ENCODE measurements at places on chromosomes 7 and 10. TPM values are rescaled to one million over a fixed set of nuclear protein-coding genes. Genes with fewer than 3 reads are reported as not detected.

DNA sequence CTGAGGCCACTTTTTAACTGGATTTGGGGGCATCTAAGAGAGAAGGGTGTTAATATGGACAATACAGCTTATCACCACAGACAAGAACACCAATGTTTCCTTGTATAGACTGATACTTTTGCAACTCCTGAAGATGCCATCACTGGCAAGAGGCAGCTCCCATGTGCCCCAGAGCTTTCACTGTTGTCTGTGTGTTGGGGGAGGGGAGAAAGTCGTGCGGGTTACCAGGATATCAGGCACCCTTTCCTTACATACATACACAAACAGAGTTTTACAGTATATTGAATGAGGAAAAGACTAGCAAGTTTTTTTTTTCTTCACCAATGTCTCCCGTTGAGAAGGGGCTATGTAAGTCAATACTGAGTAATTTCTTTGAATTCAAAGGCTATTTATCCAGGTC, 4.1 kb upstream of the DLX6 start:
- peaks cover 76% of the 10 kb centered on the region for H3K27me3 ChIP-seq
- DNase-seq, result no peak
- H3K4me3 ChIP-seq, result no peak overlapping the region
- no peaks in the 10 kb centered on the region for H3K36me3 ChIP-seq
- peaks cover 29% of the 10 kb centered on the region for H3K4me1 ChIP-seq

GRCh38 chr10:96685306-96685705, 35.0 kb downstream of the PIK3AP1 start:
- no peak overlapping the region for H3K27ac ChIP-seq
- H3K27me3 ChIP-seq, result no peaks in the 10 kb centered on the region
- H3K4me1 ChIP-seq, result peaks cover 10% of the 10 kb centered on the region
- H3K36me3 ChIP-seq, result no peaks in the 10 kb centered on the region
- DNase-seq, result no peak

GRCh38 chr10:50579491-50580261, 44.1 kb downstream of the SGMS1 start:
- no peaks in the 10 kb centered on the region for H3K27me3 ChIP-seq
- H3K4me3 ChIP-seq, result no peak overlapping the region
- H3K27ac ChIP-seq, result no peak overlapping the region
- no peaks in the 10 kb centered on the region for H3K36me3 ChIP-seq
- peaks cover 38% of the 10 kb centered on the region for H3K4me1 ChIP-seq

- H3K4me1 ChIP-seq, result no peaks in the 10 kb centered on the region
- no peaks in the 10 kb centered on the region for H3K27me3 ChIP-seq
- no peak overlapping the region for H3K4me3 ChIP-seq
These were observed 867.1 kb upstream of the PHF14 start for GRCh38 chr7:10106609-10107008.

DNA sequence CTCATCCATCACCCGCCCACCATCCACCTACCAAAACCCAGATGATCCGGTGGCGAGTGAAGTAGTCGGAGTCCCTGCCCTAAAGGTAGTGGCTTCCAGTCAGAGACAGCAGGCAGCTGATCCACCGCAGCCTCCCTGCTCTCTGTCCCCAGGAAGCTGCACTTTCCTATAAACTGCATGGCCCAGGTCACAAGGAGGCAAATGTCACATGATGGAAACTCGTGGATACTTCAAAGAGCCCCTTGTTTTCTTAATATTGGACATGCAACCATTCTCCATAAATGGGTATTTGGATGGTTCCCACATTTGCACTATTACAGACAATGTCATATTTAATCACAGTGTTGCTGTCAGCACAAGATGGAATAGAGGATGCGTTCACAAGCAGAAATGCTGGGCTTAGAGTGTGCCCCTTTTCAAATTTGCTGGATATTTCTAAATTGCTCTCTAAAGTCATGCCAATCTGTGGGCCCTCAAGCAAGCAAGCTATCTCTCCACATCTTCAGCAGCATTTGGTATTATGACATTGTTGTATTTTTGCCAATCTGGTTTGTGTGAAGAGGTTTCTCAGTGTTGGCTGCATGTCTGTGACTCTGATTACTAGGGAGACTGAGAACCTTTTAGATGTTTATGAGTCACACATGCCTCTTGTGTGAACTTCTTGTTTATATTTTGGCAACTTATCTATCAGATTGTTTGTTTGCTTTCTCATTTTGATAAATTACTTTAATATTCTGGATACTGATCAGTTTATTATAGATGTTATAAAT, 822.0 kb downstream of the TNS3 start:
- H3K27me3 ChIP-seq, result no peaks in the 10 kb centered on the region
- H3K36me3 ChIP-seq, result no peaks in the 10 kb centered on the region
- H3K4me1 ChIP-seq, result no peaks in the 10 kb centered on the region
- DNase-seq, result no peak

The GIMAP5 gene
- total RNA-seq, result 46.1 TPM

The SPRN gene
- not detected for total RNA-seq

GRCh38 chr10:131961047-131961776, 20.5 kb downstream of the BNIP3 start:
- H3K27me3 ChIP-seq, result no peaks in the 10 kb centered on the region
- no peak overlapping the region for H3K4me3 ChIP-seq
- no peak overlapping the region for H3K27ac ChIP-seq
- peak; percentile 85 for DNase-seq

The MYL10 gene
- total RNA-seq, result not detected

DNA sequence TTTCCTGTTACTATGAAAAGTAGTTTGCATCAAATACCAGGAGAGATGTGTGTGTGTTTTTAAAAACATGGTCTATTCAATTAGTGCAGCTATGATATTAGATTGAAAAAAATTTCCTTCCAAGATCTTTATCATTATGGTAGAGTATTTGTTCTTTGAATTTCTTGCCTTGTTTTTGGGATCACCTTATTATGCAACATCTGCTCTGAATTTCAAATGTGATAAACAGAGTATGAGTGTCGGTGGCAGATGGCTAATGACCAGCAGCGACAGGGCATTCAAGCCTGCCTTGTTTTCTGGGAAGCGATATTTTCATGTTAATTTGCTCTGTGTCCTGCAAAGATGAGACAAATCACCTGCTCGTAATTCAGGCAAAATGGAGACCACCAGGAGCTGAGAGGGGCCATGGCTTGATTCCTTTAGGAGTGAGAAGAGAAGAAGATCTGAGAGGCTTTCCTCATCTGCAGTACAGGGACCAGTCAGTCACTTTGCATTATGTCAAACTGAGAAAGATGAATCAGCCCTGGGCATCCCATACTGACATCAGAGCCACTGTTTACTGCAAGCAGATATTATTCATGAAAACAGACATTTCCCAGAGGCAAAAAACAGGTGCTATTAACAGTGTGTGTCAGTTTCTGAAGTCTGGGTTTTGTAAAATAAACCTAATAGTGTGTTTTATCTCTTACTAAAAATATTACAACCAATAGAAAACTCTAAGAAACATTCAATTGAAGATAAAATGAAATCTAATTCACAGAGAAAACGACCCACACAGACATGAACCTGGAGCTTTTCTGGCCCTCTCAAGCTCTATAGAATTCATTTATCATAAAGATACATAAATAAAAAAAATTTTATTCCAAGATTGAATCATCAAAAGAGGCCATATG, 67.6 kb downstream of the CDK6 start:
- H3K4me1 ChIP-seq, result peaks cover 7% of the 10 kb centered on the region
- no peaks in the 10 kb centered on the region for H3K36me3 ChIP-seq
- H3K27ac ChIP-seq, result no peak overlapping the region
- no peak for DNase-seq
- no peak overlapping the region for H3K4me3 ChIP-seq
- no peaks in the 10 kb centered on the region for H3K27me3 ChIP-seq

The MALRD1 gene
- total RNA-seq, result 9.6 TPM

DNA sequence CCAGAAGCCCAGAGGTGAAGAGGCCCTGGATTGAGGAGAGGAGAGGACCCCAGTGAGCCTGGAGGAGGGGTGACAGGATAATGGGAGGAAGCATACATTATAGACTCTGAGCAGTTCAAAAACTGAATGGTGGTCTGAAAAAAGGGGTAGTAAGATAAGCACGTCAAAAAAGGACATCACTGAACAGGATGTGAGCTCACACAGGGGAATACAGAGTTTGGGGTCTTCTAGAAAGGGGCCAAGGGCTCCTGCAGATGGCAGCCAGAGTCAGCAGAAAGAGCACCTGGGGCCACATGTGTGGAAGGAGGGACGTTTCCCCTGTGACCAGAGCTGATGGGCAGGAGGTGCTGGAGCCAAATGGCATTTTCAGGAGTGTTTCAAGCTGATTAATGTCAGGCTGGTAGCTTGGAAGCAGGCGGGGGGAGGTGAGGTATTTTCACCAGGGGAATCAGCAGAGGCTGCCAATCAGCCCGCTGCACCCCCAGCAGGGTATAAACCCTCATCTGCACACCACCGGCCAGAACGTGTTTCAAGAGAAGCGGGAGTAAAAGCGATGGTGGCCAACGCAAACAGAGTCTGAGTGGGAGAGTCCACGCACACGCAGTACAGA, 85.8 kb downstream of the TNS3 start:
- peak overlapping the region; percentile 55 for H3K27ac ChIP-seq
- H3K27me3 ChIP-seq, result no peaks in the 10 kb centered on the region
- no peak for DNase-seq
- no peaks in the 10 kb centered on the region for H3K36me3 ChIP-seq
- no peak overlapping the region for H3K4me3 ChIP-seq

DNA sequence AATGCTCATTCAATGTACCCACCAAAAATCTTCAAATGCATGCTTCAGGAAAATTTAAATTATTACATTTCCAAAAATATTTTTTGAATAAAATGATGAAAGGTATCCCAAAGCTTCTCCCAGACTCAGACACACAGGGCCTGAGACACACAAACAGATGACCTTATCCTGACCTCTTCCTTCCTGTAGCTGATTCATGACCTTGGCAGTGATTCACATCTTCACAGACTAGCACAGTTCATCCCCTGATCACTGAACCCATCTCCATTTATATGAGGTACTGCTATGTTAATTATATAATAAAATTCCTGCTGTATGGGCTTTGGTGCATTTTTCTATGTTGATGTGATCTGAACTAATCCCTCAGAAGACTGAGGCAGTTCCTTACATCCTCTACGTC, 265.0 kb upstream of the GLI3 start:
- no peak overlapping the region for H3K27ac ChIP-seq
- H3K27me3 ChIP-seq, result no peaks in the 10 kb centered on the region
- no peaks in the 10 kb centered on the region for H3K4me1 ChIP-seq
- no peak for DNase-seq

The IFIT5 gene
- 30.8 TPM for total RNA-seq

The ANXA8L1 gene
- total RNA-seq, result 10.6 TPM

DNA sequence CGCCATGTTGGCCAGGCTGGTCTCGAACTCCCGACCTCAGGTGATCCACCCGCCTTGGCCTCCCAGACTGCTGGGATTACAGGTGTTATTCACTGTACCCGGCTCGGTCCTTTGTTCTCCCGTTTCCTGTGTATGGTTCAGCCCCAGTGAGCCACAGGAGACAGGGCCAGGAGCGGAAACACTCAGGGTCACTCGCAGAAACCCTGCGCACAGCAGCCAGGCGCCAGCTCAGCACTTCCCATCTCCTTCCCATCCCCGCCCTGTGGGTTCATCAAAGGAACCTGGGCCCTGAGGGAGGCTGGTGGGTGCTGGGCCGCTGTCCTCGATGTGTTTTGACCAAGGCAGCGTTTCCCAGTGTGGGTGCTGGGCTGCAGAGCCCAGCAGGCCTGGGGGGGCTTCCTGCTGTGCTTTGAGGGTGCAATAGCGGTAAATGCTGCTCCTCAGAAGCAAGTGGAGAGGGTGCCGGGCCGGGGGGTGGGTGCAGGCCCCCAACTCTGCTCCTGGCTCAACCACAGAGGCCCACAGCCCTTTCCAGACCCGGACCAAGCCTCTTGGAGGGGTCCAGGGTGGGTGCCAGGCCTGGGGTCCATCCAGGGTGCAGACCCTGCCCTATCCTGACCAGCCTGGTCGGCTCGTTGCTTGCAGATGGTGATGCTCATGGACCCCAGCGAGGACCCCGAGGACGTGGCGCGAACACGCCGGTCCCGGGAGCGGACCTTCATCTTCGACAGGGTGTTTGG, 15.3 kb upstream of the CHST12 start:
- DNase-seq, result peak; percentile 76
- no peak overlapping the region for H3K27ac ChIP-seq
- H3K27me3 ChIP-seq, result no peaks in the 10 kb centered on the region

The WEE2 gene
- total RNA-seq, result not detected

- H3K4me1 ChIP-seq, result no peaks in the 10 kb centered on the region
- no peak overlapping the region for H3K4me3 ChIP-seq
- DNase-seq, result no peak
- peaks cover 8% of the 10 kb centered on the region for H3K36me3 ChIP-seq
These were observed 28.4 kb downstream of the HERC4 start for GRCh38 chr10:68046642-68047041.

The SEC61G gene
- 155 TPM for total RNA-seq

- no peak overlapping the region for H3K27ac ChIP-seq
- no peak overlapping the region for H3K4me3 ChIP-seq
- peaks cover 21% of the 10 kb centered on the region for H3K4me1 ChIP-seq
- H3K27me3 ChIP-seq, result no peaks in the 10 kb centered on the region
These were observed 62.0 kb upstream of the PODXL start for GRCh38 chr7:131618391-131618790.

DNA sequence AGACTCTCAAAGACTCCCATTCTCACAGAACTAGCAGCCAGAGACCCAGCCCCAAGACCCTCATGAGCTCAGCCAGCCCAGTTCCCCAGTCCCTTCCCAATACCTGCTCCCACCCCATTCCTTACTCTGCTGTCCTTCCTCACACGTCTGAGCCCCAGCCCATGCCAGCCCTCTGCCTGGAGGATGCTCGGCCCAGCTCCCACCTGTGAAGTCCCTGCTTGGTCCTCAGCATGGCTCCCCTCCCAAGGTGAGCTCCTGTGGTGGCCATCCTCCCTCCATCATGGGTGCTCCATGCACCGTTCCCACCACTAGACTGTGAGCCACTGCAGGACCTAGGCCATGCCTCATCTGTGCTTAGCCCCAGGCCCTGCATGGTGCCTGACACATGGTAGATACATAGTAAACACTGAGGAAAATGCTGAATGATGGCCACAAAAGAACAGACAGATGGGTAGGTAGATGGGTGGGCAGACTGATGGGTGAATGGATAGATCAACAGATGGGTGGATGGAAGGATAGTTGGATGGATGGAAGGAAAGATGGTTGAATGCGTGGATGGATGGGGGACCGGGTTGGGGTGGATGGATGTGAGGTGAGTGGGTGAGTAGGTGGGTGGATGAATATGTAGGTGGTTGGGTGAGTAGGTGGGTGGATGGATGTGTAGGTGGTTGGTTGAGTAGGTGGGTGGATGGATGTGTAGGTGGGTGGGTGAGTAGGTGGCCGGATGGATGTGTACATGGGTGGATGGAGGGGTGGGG, 138.9 kb downstream of the GRID1 start:
- no peak for DNase-seq
- H3K27me3 ChIP-seq, result no peaks in the 10 kb centered on the region
- no peak overlapping the region for H3K4me3 ChIP-seq
- H3K36me3 ChIP-seq, result no peaks in the 10 kb centered on the region

The KIAA1217 gene
- 59.7 TPM for total RNA-seq

The COBL gene
- total RNA-seq, result 32.0 TPM

The GSTO2 gene
- 2.8 TPM for total RNA-seq

GRCh38 chr7:135943134-135943879, 33.9 kb downstream of the MTPN start:
- H3K4me3 ChIP-seq, result no peak overlapping the region
- no peak overlapping the region for H3K27ac ChIP-seq
- H3K27me3 ChIP-seq, result no peaks in the 10 kb centered on the region
- H3K4me1 ChIP-seq, result no peaks in the 10 kb centered on the region
- peaks cover 4% of the 10 kb centered on the region for H3K36me3 ChIP-seq
- DNase-seq, result no peak

- H3K4me1 ChIP-seq, result no peaks in the 10 kb centered on the region
- no peak for DNase-seq
- no peak overlapping the region for H3K27ac ChIP-seq
- H3K4me3 ChIP-seq, result no peak overlapping the region
- no peaks in the 10 kb centered on the region for H3K36me3 ChIP-seq
- H3K27me3 ChIP-seq, result no peaks in the 10 kb centered on the region
These were observed 45.9 kb upstream of the ITGB8 start for GRCh38 chr7:20284771-20285143.

The FAM237B gene
- total RNA-seq, result 0.15 TPM
